Left lung (tissue), 14 donors: ENCODE measurements at places on chromosomes 2 and 18.

GRCh38 chr2:152740743-152741328, 22.4 kb downstream of the ARL6IP6 start:
- no peak for DNase-seq

GRCh38 chr2:224764565-224765236, 48.5 kb upstream of the CCDC195 start:
- no peak for DNase-seq

DNA sequence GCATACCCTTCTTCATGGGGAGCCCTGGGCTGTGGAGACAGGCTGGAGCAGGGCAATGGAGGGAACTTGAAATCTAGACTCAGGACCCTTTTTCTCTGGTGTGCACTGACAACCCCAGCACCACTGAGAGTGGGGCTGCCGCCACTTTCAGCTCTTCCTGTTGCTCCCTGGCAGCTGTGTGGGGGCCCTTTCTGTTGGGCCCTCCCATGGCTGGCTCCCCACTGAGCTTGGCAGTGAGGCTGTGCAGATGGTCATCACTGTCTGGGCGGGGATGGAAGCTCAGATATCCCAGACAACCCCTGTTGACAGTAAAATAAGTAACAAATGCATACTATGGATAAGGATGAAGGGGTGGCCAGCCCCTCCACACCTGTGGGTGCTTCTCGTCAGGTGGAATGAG, 6.7 kb downstream of the MYO7B start:
- no peak for DNase-seq

- no peak for DNase-seq
These were observed 38.3 kb downstream of the MRPL33 start for GRCh38 chr2:27809761-27810241.

- no peak for DNase-seq
These were observed 145.9 kb downstream of the PIK3C3 start for GRCh38 chr18:42100911-42101310.

DNA sequence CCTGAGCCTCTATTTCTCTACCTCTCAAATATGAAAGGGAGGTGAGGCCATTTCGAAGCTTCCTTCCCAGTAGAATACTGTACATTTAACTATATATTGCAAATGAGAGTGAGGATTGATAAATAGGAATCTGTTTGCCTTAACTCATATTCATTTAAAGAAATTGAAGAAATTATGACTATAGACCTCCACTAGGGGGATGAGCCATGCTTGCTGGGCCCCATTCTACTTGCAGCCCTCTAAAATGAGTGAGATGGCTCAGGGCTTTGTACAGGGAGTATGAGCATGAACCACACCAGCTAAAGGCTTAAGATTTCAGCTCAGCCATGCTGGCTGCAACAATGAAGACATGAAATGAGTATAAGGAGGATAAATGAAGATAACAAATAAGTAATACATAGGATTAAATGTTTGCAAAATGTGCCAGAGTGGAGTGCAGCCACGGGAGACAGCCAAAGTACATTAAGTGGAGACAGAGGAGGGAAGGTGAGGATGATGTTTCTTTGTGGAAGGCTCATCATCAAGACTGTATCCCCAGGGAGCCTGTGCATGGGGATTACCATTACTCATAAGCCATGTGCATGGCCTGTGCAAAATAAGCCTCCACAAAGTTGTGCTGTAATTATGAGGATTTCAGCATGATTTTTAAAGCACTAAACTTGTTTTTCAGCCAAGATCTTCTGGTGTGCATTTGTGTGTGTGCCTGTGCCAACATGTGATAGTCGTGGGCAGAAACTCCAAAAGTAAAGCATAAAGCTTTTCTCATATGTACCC, 300.8 kb downstream of the CNTNAP5 start:
- no peak for DNase-seq

GRCh38 chr2:1824202-1824905, 80.0 kb upstream of the PXDN start:
- DNase-seq: no peak

DNA sequence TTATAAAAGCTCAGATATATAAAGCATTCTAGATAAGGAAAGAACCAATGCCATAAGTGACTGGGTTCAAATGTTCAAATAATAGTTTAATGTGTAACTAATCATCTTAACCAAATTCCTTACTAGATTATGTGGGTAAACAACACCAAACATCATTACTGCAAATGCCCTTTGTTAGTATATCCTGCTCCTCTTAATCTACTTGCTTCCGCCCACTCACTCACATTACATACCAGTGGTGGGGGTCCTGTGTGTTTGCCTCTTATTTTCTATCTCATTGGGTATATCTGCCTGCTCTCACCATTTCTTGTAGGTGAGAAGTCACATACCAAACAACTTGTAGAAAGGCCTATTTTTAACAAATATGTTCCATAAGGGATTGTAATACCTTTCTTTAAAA, 562.1 kb downstream of the NRXN1 start:
- DNase-seq: no peak

GRCh38 chr18:23506393-23506792, 3.1 kb downstream of the RMC1 start:
- DNase-seq: no peak

DNA sequence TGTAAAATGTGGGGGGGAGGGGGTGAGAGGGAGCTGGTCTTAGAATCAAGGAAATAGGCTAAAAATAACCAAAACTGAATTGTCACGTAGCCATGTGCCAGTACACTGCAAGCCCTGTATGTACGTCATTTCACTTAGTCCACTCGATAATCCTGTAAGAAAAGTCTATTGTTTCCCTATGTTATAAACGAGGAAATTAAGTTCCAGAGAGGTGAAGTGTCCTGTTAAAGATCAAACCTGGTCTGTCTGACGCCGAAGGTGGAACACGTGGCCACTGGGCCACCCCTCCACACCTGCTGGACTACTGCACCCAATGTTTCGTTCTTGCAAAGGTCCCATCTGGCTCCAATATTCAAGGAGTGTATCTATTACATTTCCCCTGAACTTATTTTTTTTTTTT, 29.6 kb downstream of the TFCP2L1 start:
- peak; percentile 63 for DNase-seq

DNA sequence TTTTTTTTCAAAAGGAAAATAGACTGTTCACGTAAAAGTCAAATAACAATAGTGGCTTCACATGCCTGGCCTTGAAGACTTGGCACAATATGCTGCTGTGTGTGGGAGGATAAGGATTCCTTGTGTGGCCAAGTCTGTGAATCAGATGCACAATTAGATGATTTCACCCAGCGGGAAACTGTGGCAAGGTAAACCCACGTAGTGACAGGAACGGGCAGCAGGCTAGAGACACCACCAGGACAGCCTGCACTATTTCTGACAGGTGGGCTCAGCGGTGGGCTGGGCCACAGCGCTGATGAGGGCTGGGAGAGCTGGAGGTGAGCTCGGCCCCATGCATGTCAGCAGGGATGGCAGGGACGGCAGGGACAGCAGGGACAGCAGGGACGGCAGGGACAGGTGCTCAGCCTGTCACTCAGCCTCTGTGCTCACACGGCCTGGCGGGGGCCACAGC, 21.6 kb downstream of the SNORC start:
- DNase-seq: no peak

DNA sequence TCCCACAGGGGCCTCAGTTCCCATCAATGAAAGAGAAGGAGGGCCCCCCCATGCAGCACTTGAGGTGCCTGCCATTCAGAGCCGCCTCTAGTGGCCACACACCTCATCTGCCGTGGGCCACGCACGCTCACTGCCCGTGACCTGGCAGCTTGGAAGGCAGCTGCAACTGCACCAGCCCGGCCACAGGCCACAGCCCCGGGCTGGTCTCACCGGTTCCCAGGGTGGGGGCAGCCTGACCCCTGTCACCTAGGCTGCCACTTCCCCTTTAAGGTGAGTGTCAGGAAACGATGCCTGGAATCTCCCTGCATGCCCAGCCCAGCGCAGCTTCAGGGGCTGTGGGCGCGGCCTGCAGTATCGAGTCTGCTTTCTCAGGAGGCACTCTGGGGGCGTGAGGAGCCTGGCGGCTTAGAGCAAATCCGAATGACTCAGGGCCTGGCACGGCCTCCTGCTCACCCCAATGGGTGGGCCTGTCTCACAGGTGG, 2.6 kb downstream of the MAB21L4 start:
- DNase-seq: peak; percentile 51

GRCh38 chr2:237304763-237305514, 109.0 kb downstream of the COL6A3 start:
- no peak for DNase-seq

GRCh38 chr18:63831080-63831788, 56.0 kb downstream of the SERPINB7 start:
- no peak for DNase-seq

DNA sequence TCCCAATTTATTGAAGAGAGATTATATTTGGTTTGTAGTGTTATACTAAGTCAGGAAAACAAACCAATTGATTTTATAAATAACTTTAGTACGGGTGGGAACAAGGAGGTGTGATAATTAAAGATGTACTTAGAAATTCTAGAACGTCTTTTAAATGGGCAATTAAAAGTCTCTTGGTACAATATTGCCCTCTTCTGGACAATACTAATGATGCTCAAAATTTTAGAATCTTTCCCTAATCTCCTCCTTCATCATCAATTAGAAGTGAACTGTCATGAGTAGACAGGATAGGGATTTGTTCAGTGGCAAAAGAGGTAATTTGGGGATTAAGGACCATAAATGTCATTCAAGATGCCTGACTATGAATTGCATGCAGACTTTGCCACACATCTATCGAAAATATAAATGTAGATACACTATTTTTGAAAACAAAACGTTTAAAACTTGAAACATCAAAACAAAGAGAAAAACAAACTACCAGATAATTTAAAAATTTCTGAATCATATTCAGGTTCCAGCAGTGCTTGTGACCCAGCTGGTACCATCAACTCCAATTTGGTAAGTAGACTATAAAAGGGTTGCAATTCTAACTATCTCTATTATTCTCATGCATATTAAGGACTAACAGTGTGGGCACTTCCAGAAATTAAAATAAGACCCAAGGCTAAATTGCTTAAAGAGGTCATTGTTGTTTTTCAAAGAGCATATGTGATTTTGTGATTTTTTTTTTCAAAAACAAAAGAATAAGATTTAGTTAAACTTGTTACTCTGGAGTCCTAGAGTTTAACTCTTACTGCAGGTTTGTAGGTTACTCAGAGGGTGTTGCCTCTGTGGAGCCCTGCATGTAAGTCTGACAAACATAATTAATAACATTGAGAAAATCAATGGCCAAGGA, 123.5 kb downstream of the LAMA3 start:
- peak; percentile 13 for DNase-seq

DNA sequence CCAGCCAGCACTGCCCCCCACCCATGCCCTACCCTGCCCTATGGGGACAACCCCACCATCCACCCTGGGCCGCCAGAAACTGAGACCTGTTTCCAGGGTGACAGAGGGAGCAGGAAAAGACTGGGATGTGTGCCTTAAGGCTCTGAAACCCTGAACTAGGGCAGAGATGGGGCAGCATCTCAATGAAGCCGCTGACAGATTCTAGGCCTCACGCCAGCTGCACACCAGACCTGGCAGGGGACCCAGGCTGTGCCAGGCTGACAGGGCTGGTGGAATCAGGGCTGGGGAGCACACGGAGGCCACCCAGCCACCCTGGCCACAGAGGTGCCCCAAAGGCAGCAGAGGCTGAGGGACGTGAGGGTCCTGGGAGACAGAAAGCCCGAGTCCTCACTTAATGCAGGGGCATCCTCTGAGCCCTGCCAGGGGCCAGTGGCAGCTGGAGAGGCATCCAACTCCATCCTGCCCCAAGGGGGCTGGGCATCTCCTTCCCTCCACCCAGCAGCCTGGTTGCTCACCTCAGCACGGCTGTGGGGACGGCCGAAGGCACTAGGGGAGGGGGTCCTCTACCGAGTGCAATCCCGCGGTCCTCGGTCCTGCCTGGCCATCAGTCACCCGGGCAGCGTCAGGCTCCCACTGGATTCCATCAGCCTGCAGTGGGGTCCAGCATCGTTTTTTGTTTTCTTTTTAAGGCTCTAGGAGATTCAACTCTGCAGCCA, 169.2 kb downstream of the ZFP36L2 start:
- DNase-seq: peak; percentile 31

DNA sequence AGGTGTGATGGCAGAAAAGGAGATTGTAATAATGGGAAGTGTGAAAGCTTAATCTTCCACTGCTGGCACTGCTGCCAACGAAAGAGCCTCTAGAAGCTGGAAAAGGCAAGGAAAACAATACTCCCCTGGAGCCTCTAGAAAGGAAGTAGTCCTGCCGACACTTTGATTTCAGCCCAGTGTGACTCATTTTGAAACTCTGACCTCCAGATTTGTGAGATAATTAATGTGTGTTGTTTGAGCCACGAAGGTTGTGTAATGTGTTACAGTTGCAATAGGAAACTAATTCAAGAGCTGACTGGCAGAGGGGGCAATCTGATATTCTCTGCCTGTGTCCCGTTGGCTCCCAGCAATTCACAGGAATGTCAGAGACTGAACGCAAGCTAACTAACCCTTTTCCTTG, 219.2 kb upstream of the UBE2E3 start:
- DNase-seq: no peak

DNA sequence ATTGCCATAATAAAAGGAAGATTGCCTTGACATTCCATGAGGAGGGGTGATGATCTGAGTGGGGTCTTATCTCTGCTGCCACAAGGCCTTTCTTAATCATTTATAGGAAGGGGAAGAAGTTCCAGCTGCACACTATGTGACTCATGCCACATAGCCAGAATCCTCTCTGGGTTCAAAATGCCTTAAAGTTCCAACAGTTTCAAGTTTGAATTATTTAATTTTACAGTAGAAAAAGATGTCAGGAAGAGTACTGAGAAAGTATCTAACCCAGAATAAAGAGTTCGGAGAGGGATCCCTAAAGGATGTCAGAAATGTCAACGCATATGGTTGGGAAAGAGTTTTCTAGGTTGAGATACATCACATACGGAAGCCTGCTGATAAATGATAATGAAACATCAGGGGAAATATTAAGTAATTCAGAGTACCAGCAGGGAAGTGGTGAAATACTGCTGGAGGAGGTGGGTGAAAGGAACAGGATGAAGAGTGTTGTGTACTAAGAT, 999.9 kb downstream of the TSN start:
- no peak for DNase-seq

- DNase-seq: no peak
These were observed 6.8 kb upstream of the DNAJB2 start for GRCh38 chr2:219272356-219272755.

DNA sequence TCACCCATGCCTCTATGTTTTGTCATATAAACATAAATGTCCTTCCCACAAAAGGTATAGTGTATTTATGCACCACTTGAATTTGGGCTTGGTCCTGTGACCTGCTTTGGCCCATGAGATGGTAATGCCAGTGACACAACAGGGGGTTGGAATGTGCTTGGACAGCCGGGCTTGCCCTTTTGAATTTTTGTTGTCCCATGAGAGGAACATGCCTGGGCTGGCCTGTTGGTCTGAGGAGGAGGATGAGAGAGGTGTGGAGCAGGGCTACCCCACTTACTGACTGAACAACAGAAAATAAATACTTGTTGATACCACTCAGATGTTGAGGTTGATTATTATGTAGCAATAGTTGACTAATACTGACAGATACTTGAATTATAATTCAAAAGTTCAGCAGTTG, 63.2 kb upstream of the TCF4 start:
- no peak for DNase-seq
